ENCODE measurements at places on chromosomes 3 and 15. TPM values are rescaled to one million over a fixed set of nuclear protein-coding genes. Genes with fewer than 3 reads are reported as not detected.

The BCHE gene
- not detected for total RNA-seq

The CISH gene
- 2.7 TPM for total RNA-seq

The CYP1A2 gene
- total RNA-seq: not detected

The CLDN1 gene
- 25.9 TPM for total RNA-seq

The GOLGA8Q gene
- total RNA-seq: not detected

The PRR20G gene
- total RNA-seq: not detected

The PCLAF gene
- total RNA-seq: 70.4 TPM

The SELENOK gene
- total RNA-seq: 19.9 TPM

The HAPLN3 gene
- 3.8 TPM for total RNA-seq

The CYP8B1 gene
- not detected for total RNA-seq
